ENCODE measurements at places on chromosomes 7 and 10.
A peak's percentile ranks its signal among the peaks of the same experiment; 100 is the strongest.

- DNase-seq, result no peak
Observed at GRCh38 chr10:1157615-1157933, 101.4 kb downstream of the WDR37 start.

- DNase-seq, result no peak
Observed at GRCh38 chr10:24310104-24310503, 101.2 kb downstream of the KIAA1217 start.

GRCh38 chr7:95899919-95900513 is 127.7 kb downstream of the DYNC1I1 start:
- DNase-seq, result no peak

DNA sequence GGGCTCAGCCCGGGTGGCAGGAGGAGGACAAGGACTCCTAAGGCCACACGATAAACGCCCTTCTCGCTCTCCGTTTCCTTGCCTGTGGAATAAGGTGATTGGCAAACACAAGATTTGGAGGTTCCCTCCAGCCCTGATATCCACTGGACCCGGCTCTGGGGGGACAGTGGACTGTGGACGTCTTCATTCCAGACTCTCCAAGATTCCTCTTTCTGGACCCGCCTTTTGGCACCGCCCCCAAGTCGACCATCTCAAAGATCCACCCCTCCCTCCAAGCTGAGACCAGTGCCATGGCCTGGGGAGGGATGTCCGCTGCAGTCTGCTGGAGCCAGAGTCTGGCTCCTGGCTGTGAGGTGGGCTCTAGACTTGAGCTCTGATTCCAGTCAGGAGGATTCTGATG is 23.6 kb downstream of the ZNF783 start:
- peak; percentile 11 for DNase-seq

- DNase-seq, result no peak
Observed at GRCh38 chr10:69344591-69345252, 66.4 kb downstream of the HK1 start.

GRCh38 chr10:128185627-128186026 is 59.4 kb upstream of the MKI67 start:
- no peak for DNase-seq

DNA sequence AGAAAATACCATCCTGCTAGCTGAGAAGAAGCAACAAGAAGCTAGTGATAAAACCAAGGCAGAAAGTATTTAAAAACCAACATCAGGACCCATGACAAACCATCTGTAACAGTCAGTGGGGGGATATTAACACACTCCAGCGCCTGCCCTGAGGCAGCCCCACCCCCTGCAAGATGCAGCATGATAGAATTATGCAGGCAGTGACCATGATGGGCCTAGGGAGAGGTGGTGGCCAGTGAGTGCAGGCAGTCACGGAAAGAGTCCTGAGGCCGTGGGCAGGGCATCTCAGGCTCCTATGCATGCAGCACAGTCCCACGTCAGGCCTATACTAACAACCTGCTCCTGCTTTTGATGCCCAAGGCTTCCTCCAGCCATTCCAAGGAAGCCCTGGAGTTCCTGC is 686.9 kb downstream of the GRID1 start:
- DNase-seq, result no peak

GRCh38 chr10:74947781-74948401 is 121.5 kb downstream of the KAT6B start:
- no peak for DNase-seq

GRCh38 chr7:90720984-90721760 is 125.1 kb downstream of the CDK14 start:
- DNase-seq, result no peak

DNA sequence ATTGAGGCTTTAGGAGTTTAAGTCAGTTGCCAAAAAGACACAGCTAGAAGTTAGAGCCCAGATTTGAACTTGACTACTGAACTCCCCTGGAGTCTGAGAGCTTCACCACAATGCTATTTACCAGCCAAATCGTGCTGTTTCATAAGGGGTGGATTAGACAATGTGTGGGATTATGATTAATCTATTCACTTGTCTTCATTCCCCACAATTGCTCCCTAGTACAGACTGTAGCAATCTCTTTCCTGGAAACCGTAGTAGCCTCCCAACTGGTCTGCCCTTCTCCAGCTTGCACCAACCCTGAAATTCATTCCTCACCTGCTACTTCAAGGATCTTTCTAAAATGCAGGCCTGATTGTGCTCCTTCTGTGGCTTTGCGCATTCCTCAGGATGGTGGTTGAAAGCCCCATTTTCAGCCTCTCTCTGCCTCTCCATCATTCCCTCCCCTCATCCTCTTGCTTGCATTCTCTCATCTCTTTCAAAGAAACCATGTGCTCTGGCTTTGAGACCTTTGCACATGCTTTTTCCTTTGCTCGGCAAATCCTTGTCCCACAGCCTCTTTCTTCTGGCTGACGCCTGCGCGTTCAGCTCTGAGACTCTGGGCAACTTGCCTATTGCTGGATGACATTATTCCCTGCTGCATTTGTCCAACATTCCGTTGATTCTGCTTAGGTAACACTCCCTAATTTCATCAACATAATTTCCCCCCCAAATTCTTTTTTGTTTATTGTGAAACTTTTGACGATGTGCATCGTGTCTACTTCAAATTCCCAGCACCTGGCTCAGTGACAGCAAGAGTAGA is 145.1 kb downstream of the ADRA2A start:
- no peak for DNase-seq

GRCh38 chr7:155371884-155372781 is 74.5 kb downstream of the INSIG1 start:
- DNase-seq, result no peak

DNA sequence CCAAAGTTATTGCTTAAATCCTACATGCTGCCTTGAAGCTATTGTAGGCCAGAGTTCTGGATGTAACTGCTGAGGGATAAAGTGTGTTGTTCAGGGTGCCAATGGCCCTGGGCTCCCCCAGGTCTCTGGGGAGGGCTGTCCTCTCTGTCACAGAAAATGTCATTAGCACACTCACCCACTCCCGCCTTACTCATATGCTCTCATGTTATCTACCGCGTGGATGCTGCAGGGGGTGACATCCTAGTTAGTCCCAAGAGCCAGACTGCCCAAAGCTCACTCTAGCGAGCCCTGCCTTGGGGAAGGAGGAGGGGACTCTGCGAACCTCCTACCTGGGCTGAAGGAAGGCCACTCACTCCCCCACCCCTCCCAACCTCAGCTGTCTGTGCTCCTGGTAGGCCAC is 122.5 kb downstream of the FRMD4A start:
- DNase-seq, result no peak

Measured in left renal cortex interstitium (tissue), 4 donors.